ENCODE measurements at places on chromosomes 6 and 20. TPM values are rescaled to one million over a fixed set of nuclear protein-coding genes. Genes with fewer than 3 reads are reported as not detected.

DNA sequence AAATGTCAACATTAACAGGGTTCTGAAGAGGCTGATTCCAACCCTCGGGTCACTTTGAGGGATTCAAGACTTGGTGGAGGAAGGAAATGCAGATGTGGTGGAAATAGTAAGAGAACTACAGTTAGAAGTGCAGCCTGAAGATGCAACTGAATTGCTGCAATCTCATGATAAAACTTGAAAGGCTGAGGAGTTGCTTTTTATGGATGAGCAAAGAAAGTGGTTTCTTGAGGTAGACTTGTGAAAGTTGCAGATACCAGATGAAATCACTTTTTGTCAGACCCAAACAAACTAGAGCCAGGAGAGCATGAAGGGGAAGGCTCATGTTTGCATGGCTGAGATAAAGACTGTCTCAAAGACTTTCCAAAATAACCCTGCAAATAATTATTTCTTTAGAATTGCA, 16.2 kb downstream of the ANKRD6 start:
- no peak overlapping the region for H3K27ac ChIP-seq
- no peak overlapping the region for H3K4me3 ChIP-seq
- no peaks in the 10 kb centered on the region for H3K27me3 ChIP-seq
- H3K4me1 ChIP-seq = no peaks in the 10 kb centered on the region

- no peaks in the 10 kb centered on the region for H3K27me3 ChIP-seq
- no peak overlapping the region for H3K4me3 ChIP-seq
- no peak overlapping the region for H3K27ac ChIP-seq
- DNase-seq = no peak
Observed at GRCh38 chr20:44961870-44962267, 1.7 kb upstream of the TOMM34 start.

DNA sequence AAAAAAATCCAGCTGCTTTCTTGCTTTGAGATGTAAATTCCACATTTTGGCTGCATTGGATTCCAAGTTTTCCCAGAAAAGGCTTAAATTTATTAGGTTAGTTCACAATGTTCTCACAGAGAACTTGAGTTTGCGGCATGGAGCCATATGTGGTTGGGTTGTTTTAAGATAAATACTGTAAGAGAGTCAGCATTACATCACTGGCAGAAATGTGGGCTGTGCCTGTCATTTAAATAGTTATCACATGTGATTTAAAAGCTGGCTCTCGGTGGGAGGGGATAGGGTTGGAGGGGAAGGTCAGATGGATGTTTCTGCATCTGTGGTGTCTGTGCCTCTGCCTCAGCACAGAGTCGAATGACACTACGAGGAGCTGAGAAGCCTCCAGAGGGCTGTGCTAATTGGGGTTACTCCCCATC, 73.8 kb upstream of the SCP2D1 start:
- H3K4me3 ChIP-seq = no peak overlapping the region
- DNase-seq = no peak
- no peak overlapping the region for H3K27ac ChIP-seq

GRCh38 chr6:160160929-160161646, 39.5 kb downstream of the SLC22A1 start:
- H3K4me1 ChIP-seq = no peaks in the 10 kb centered on the region
- H3K4me3 ChIP-seq = no peak overlapping the region
- no peaks in the 10 kb centered on the region for H3K27me3 ChIP-seq
- no peak overlapping the region for H3K27ac ChIP-seq
- no peaks in the 10 kb centered on the region for H3K36me3 ChIP-seq

DNA sequence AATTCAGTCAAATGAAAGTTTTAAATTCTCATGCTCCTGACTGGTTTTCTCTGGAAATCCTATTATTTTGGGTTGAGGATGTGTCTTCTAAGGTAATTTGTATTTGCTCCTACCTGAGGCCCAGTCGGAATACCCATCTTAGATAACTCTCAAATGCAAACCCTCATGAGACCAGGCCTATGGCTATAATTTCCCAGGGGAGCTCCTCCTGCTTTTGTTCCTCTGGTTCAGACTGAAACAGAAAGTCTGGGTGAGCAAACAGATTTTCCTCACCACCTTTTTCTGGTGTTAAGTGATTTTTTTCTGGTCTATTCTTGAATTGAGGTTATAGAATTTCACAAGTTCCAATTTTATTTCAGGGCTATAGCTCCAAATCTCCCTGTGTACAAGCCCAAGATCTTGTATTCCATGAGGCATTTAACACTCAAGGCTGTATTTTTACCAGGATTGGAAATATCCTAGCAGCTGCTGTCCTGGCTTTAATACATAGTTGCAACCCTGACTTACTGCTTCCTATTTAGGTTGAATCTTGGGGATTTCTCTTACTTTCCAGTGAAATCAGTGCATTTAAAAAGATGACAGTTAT, 169.1 kb upstream of the PTCHD4 start:
- no peaks in the 10 kb centered on the region for H3K36me3 ChIP-seq
- no peaks in the 10 kb centered on the region for H3K27me3 ChIP-seq
- H3K4me1 ChIP-seq = no peaks in the 10 kb centered on the region
- DNase-seq = no peak
- H3K4me3 ChIP-seq = no peak overlapping the region

GRCh38 chr6:14380901-14381828, 263.6 kb downstream of the CD83 start:
- no peak overlapping the region for H3K27ac ChIP-seq
- no peaks in the 10 kb centered on the region for H3K36me3 ChIP-seq
- H3K27me3 ChIP-seq = no peaks in the 10 kb centered on the region
- H3K4me3 ChIP-seq = no peak overlapping the region
- DNase-seq = no peak

DNA sequence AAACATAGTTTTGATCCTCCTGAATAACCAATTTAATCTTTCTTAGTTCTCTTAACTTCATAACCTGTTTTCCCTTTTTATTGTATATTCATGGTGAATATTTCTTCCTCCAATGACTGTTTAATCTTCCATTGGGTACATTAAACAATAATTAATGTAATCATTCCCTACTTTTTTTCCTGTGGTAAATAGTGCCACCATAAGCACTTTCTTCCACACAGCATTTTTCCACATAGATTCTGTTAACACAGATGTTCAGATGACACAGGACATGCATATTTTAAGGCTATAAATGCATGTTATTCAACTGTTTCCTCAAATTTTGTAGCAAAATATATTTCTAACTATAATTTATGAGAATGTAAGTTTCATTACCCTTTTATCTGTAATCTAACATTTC, 61.9 kb downstream of the CYP39A1 start:
- no peaks in the 10 kb centered on the region for H3K4me1 ChIP-seq
- no peaks in the 10 kb centered on the region for H3K27me3 ChIP-seq
- no peak overlapping the region for H3K4me3 ChIP-seq
- no peak for DNase-seq
- no peak overlapping the region for H3K27ac ChIP-seq
- no peaks in the 10 kb centered on the region for H3K36me3 ChIP-seq

GRCh38 chr6:72290620-72291019, 331.2 kb upstream of the KCNQ5 start:
- DNase-seq = no peak
- no peak overlapping the region for H3K4me3 ChIP-seq
- H3K4me1 ChIP-seq = no peaks in the 10 kb centered on the region
- no peaks in the 10 kb centered on the region for H3K36me3 ChIP-seq

DNA sequence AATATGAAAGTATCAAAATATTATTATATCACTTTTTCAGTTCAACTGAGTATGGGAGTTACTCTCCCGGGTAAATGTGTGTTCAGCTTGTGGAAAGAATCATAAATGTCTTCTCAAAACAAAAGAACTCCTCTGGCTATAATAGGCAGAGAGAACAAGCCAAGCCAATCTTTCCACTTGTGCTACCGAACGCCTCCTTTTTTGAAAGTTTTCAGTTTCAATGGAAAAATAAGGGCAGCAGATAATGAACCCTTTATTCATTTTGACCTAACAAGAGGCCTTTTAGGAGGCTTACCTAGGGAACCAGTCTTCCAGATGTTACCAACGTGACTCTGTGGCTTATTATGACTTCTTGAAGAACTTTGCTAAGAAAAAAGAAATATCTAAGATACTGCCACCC, 67.5 kb downstream of the PDE7B start:
- no peak overlapping the region for H3K4me3 ChIP-seq
- no peaks in the 10 kb centered on the region for H3K36me3 ChIP-seq
- peaks cover 3% of the 10 kb centered on the region for H3K4me1 ChIP-seq
- DNase-seq = no peak

GRCh38 chr20:15195378-15195777, 858.0 kb upstream of the FLRT3 start:
- no peak overlapping the region for H3K27ac ChIP-seq
- H3K4me1 ChIP-seq = no peaks in the 10 kb centered on the region
- DNase-seq = no peak
- H3K27me3 ChIP-seq = no peaks in the 10 kb centered on the region
- H3K36me3 ChIP-seq = no peaks in the 10 kb centered on the region

GRCh38 chr20:57240581-57241362, 25.7 kb downstream of the BMP7 start:
- H3K4me1 ChIP-seq = peaks cover 15% of the 10 kb centered on the region
- no peak overlapping the region for H3K27ac ChIP-seq
- DNase-seq = no peak
- no peaks in the 10 kb centered on the region for H3K36me3 ChIP-seq

DNA sequence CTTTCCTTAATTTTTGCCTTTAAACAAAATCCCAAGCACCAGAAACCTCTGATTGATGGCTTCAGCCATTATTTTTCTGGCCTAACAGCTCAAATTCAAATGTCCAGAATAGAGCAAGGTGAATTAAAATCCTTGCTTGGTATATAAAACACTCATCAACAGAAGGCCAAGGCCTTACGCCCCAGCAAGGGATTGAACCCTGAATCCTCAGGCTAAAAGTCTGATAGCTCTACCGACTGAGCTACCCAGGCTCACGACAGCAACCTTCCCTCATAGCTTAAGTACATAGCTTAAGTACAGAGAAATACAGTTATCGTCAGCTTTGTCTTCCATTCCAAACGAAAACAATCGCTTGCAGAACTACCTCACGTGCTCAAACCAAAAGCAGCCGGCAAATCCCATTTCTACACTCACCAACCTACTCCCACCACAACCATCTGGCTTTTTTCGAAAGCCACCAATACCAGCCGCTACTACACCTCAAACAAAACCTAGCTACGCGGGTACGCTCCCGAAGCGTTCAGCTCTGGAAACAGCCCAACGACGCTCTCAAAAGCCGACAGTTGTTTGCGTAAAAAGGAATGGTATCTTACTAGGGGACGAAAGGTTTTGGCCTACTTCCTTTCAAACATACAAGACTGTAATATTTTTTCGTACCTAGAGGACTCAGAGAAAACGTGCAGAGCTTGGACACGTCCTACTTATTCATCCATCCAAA, 167.5 kb downstream of the GPX5 start:
- no peak for DNase-seq
- no peaks in the 10 kb centered on the region for H3K36me3 ChIP-seq
- no peak overlapping the region for H3K27ac ChIP-seq
- H3K4me1 ChIP-seq = no peaks in the 10 kb centered on the region
- no peak overlapping the region for H3K4me3 ChIP-seq
- no peaks in the 10 kb centered on the region for H3K27me3 ChIP-seq

- H3K36me3 ChIP-seq = no peaks in the 10 kb centered on the region
- H3K4me1 ChIP-seq = no peaks in the 10 kb centered on the region
- no peak overlapping the region for H3K4me3 ChIP-seq
- no peaks in the 10 kb centered on the region for H3K27me3 ChIP-seq
- H3K27ac ChIP-seq = no peak overlapping the region
- no peak for DNase-seq
Observed at GRCh38 chr6:160750276-160750689, 48.2 kb downstream of the PLG start.

DNA sequence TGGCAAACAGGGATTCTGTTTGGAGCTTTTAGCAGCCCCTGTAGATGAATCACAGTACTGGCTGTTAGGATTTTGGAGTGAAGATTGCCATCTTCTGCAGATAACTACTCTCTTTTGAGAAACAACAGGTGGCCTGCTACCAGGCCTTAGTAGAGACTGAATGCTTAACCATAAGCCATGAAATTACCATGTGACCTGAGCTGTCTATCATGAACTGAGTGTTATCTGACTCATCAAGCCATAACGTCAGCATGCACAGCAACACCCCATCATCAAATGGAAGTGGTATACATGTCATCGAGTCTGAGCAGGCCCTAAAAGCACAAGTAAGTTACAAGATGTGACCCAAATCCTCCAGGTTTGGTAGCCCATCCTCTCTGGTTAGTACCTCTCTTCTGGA, 132.6 kb downstream of the GPR63 start:
- H3K27me3 ChIP-seq = no peaks in the 10 kb centered on the region
- no peak for DNase-seq

- H3K27me3 ChIP-seq = no peaks in the 10 kb centered on the region
- DNase-seq = no peak
Observed at GRCh38 chr20:50372770-50373088, 137.5 kb upstream of the PTPN1 start.

DNA sequence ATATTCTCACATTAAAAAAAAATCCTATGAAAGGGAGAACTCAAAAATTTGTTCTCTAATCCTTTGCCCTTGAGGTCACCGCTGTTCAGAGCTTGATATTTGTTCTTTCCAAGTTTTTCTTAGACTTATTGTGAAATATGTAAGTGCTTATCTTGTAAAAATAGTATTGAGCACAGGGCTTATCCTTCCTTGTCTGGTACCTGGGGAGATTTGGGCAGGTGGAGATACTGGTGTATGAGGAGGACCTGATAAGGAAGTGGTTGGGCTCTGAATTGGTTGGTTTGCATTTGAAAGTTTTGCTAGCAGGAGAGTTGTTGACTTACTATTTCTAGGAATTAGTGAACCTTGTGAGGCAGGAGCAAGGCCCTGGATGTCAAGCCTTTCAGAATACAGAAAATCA, 28.9 kb upstream of the ANKEF1 start:
- H3K4me3 ChIP-seq = no peak overlapping the region
- no peak overlapping the region for H3K27ac ChIP-seq
- H3K27me3 ChIP-seq = no peaks in the 10 kb centered on the region
- no peak for DNase-seq

DNA sequence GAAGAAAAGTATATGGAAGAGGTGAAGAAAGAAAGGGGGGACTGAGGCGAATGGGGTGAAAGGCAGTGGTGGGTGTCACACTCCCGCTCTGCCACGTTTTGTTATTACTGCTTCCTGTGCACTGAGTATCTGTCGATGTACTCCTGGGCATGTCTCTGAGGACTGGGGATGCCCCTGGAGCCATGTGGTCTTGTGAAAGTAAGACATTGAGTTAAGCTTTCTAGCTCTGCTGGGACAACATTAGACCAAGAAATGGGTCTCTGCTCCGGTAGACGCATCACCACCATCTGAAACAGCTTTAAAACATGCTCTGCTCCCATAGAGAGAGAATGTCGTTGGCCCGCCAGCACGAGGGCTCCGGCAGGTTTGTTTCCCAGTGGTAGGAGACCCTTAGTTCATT, 40.0 kb downstream of the IRF4 start:
- H3K36me3 ChIP-seq = no peaks in the 10 kb centered on the region
- no peak for DNase-seq
- no peaks in the 10 kb centered on the region for H3K4me1 ChIP-seq

DNA sequence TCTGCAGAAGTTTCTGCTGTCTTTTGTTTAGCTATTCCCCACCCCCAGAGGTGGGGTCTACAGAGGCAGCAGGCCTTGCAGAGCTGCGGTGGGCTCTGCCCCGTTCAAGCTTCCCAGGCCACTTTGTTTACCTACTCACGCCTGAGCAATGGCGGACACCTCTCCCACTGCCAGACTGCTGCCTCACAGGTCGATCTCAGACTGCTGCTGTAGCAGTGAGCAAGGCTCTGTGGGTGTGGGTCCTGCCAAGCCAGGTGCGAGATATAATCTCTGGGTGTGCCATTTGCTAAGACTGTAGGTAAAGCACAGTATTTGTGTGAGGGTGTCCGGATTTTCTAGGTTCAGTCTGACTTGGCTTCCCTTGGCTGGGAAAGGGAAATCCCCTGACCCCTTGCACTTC, 23.6 kb upstream of the ZNF337 start:
- H3K4me3 ChIP-seq = no peak overlapping the region
- no peak overlapping the region for H3K27ac ChIP-seq
- no peak for DNase-seq

FOXS1 gene
- total RNA-seq = 0.83 TPM

RAD21L1 gene
- total RNA-seq = not detected

EMILIN3 gene
- 5.0 TPM for total RNA-seq

GRIK2 gene
- 3.7 TPM for total RNA-seq

STX11 gene
- total RNA-seq = 8.9 TPM

SLC12A5 gene
- 1.2 TPM for total RNA-seq
